ENCODE measurements at places on chromosomes 6 and 20.
A peak's percentile ranks its signal among the peaks of the same experiment; 100 is the strongest.

DNA sequence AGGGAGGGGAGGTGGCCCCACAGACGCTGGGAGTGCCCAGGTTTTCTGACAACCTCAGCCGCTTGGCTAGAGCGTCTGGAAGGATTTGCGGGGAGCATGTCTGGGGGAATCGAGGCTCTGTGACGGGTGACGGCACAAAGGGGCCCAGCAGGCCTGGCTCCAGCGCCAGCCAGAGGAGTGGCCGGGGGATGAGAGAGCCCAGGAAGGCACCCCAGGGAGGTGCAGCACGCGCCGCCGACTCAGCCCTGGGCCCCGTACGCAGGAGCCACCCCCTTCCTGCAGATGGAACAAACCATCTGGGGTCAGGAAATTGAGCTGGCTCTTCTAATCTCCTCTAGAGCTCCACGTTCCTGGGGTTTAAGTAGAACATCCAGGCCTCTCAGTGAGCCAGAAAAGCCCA is 5.9 kb upstream of the SLCO4A1 start:
- no peak for DNase-seq

- peak; percentile 72 for DNase-seq
These were observed 765 bp upstream of the GMDS start for GRCh38 chr6:2245877-2246863.

- peak; percentile 77 for DNase-seq
These were observed 27.8 kb downstream of the TNXB start for GRCh38 chr6:32081168-32081990.

DNA sequence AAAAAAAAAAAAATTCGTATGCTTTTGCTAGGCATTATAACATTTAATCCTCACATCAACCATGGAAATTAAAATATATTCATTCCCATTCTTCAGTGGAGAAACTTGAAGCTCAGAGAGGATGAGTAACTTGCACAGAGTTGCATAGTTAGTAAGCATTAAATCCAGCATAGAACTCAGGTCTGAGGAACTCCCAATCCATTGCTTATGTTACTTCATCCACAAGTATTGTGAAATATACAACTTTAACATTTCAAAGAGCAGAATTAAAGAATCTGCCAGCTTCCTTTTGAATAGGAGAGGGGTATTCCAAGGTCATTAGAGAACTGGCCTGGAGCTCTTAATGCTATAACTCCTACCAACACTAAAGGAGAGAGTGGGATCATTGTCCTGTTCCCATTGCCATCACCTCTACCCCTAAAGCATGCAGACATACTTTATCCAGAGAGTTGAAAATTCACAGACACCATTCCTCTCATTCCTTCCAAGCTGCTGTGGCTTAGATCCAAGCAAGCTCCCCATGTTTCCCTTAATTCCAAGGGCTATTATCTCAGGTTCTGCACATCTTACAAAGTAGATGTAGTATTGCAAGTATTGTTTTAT is 91.9 kb downstream of the FLRT3 start:
- no peak for DNase-seq

DNA sequence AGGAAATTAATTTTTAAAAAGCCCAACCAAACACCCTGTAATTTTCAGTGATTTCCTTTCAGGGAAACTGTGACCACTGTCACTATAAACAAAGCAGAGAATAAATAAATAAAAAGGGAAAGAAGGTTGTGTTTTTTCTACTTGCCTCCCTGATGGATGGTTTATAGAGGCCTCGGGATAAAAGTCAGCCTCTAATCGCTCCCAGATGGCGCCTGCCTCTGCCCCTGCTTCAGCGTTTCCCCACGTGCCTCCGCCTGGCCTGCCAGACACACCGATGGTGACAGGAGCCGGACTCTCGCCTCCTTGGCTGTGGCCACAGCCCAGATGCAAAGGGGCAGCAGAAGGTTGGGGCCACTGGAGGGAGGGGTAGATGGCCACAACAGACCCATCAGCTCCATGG is 327.7 kb downstream of the CDC5L start:
- no peak for DNase-seq

DNA sequence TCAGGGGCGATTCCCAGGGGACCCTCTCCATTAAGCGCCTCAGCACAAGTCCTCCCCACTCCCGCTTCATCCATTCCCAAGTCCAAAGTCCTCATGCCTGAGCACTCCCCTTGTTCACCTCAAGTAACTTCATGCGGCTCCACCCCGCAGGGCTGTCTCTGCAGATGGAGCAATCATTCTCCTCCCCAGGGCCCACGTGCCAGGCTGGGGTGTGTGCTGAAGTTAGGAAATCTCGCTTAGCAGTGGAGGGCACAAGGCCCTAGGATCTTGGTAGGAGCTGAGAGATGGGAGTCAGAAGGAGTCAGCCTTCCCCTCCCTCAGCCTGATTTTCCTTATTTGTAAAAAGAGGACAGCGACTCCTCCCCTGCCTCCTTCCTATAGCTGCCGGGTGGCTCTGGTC is 3.5 kb downstream of the TGM3 start:
- DNase-seq: no peak

All from K562 (cell line).